ENCODE measurements at places on chromosomes 3 and 15.
A peak's percentile ranks its signal among the peaks of the same experiment; 100 is the strongest.

- DNase-seq = no peak
Measured at GRCh38 chr15:100335335-100335999, 6.3 kb downstream of the ADAMTS17 start.

GRCh38 chr15:74799856-74800558 is 12.6 kb upstream of the LMAN1L start:
- DNase-seq = peak; percentile 72

DNA sequence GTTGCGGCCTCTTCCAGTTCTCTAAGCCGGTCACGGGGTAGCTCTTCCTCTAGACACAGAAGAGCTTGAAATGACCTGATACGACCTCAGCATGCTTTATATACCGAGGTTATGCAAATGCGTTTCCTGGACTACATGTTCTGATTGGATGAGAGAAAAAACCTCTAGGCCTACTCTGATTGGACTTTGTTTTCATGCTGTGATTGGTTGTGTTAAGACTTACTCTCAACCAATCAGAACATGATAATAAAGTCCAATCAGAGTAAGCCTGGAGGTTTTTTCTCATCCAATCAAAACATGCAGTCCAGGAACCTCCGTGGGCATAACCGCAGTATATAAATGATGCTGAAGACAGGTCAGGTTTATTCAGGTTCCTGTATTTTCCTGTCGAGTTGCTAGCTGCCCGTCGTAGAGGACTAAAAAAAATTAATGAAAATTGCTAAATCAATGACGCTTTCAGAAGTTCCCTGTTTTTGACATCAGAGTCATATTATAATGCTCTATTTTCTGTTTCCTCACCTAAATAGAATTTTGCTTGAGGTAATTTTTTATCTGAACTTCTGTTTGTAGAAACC is 177.4 kb downstream of the POTEB3 start:
- no peak for DNase-seq

- DNase-seq = no peak
Measured at GRCh38 chr3:134059671-134060560, 30.2 kb upstream of the SLCO2A1 start.

GRCh38 chr3:130430266-130430665 is 84.8 kb downstream of the COL6A5 start:
- DNase-seq = no peak

- DNase-seq = no peak
Measured at GRCh38 chr3:73787620-73788019, 162.9 kb upstream of the PDZRN3 start.

GRCh38 chr3:156586905-156587759 is 32.2 kb upstream of the SSR3 start:
- DNase-seq = no peak

DNA sequence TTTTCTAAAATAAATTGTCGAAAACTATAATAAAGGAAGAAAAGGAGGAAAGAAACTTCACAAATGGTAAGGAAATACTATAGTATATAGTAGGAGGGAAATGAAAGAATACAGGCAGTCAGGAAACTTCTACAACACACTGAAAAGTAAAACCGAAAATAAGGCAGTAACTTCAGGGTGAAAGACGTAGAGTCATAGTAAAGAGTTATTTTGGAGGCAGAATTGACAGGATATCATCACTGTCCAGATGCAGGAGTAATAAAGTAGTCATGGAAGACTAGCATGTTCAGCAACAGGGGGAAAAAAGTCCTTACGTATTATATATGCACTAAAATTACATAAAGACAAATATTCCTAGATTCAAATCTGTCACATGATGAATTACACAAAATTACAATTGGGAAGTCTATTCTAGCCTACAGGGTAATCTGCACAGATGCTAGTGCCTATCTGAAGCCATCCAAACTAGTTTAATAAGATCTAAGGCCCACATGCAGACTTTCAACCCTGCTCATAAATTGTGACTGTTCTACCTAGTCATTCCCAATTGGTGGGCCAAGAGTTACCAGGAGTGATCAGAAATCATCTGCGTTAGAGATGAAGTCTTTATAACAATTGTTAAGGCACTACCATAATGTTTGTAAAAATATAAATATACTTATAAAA is 14.0 kb downstream of the VPS13C start:
- no peak for DNase-seq

- no peak for DNase-seq
Measured at GRCh38 chr3:30894521-30895251, at the start of gene GADL1. GADL1 (minus strand) TSS chr3:30894661; CDS start chr3:30894614, 47 bp downstream.

DNA sequence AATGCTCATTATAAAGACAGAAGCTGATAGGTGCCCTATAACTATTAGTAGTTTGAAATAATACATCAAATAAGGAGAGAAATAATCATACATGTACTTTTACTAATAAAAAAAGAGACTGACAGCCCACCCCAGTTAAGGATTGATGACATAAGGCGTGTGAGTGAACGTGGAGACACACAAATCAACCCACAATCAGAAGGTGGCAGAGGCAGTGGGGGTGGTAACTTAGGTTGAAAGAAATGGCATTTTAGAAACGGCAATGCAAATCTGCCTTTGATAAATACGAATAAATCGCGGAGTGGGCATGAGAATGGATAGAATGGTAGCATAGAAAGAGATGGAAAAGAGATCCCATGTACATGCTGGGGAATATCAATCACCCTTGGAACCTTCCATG is 256.2 kb upstream of the ATP10A start:
- no peak for DNase-seq

DNA sequence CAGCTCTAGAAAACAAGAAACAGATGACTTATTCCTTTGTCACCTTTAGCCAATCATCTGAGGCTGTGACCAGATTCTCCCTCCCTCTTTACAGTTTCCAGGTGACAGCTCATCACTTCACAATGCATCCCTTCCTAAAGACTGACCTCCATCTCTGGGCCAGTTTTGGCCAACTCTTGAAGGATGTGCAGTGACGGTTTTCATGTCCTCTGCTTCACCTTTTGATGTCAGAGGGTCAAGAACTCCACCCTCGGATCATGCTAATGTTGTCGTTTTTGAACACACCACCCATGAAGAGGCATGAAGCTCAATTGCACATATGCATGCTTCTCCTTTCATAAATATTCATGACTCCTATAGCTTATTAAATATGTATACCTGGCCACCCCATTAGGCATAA is 161.2 kb upstream of the SYNPR start:
- DNase-seq = no peak

DNA sequence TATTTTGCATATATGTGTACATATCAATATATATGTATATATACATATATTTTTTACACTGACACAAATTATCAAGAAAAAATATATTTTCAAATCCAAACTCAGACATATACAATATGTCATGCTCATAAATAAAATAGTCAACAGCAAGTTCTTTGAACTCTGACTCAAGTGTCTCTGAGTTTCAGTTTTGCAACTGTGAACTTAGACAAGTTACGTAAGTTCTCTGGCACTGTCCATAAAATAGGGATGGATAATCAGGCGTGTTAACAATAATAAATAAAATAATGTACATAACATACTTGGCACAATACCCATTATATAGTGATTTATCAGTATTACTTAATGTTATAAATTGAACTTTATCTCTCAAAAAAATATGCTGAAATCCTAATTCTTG is 12.1 kb upstream of the XRN1 start:
- DNase-seq = no peak

DNA sequence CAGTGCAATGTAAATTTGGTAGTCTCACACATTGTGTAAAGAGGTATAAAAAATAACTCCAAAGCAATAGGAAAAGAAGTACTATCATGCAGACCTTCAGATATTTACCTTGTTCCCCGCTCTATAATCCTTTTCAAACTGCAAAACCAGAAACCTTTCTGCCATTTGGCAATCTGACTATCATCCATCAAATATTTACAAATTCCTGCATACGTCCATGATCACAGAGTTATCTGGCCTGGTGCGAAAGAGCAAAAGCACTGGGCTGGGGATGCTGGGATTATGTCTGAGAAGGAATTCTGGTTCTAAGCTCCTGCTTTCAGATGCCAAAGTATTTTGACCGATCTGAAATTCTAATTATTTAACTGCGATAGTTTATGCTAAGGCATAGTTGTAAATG is 143.1 kb downstream of the RORA start:
- DNase-seq = no peak

- DNase-seq = no peak
Measured at GRCh38 chr15:70703096-70703878, 60.1 kb downstream of the UACA start.

- DNase-seq = no peak
Measured at GRCh38 chr3:141302364-141303141, 65.8 kb upstream of the ZBTB38 start.

GRCh38 chr3:6542795-6543194 is 318.1 kb upstream of the GRM7 start:
- no peak for DNase-seq

- no peak for DNase-seq
Measured at GRCh38 chr3:62496503-62496902, 123.2 kb upstream of the FEZF2 start.

DNA sequence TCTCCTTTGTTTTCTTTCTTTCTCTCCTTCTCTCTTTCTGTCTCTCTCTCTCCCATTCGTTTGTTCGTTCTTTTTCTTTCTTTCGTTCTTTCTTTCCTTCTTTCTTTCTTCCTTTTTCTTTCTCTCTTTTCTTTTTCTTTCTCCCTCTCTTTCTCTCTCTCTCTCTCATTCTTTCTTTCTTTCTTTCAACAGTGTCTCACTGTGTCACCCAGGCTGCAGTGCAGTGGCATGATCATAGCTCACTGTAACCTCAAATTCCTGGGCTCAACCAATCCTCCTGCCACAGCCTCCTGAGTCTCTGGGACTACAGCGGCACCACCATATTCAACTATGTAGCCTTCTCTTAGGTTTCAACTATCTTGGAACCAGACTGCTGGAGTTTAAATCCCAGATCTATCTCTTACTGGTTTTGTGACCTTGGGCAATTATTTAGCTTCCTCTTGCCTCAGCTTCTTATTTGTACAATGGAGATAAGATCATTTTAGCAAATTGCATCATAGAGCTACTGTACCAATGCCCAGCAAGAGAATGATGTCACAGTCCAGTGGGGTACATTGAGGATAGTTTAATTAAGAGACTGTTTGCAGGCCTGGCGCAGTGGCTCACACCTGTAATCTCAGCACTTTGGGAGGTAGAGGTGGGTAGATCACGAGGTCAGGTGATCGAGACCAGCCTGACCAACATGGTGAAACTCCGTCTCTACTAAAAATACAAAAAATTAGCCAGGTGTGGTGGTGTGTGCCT is 27.3 kb upstream of the PARL start:
- no peak for DNase-seq

- DNase-seq = no peak
Measured at GRCh38 chr15:39618063-39618823, 37.4 kb downstream of the THBS1 start.

DNA sequence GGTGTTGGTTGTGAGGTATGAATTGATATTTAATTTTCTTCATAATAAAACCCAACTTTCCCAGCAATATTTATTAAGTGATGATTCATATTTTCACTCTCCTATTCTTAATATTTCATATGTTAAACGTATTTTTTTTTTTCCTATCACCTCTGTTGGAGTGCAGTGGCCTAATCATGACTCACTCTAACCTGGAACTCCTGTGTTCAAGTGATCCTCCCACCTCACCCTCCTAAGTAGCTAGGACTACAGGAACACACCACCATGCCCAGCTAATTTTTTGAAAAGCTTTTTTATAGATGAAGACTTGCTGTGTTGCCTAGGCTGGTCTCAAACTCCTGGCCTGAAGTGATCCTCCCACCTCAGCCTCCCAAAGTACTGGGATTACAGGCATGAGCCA is 8.6 kb downstream of the PARP15 start:
- no peak for DNase-seq

DNA sequence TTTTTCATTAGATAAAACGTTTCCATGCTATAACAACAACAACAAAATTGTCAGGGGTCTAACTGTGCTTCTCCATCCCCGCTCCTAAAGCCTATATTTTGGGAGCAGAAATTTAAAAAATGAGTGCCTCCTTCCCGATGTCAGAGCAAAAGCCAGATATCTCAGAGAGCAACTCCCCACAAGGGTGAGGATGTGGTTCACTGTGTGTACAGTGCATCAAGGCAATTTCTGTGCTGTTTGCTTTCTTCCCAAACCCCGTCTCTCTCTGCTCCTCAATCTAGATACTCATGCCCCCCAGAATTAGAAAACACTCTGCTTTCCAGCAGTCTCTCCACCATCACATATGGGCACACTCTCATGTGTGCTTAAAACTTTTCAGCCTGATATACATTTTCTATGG is 76.7 kb upstream of the MBNL1 start:
- DNase-seq = no peak

DNA sequence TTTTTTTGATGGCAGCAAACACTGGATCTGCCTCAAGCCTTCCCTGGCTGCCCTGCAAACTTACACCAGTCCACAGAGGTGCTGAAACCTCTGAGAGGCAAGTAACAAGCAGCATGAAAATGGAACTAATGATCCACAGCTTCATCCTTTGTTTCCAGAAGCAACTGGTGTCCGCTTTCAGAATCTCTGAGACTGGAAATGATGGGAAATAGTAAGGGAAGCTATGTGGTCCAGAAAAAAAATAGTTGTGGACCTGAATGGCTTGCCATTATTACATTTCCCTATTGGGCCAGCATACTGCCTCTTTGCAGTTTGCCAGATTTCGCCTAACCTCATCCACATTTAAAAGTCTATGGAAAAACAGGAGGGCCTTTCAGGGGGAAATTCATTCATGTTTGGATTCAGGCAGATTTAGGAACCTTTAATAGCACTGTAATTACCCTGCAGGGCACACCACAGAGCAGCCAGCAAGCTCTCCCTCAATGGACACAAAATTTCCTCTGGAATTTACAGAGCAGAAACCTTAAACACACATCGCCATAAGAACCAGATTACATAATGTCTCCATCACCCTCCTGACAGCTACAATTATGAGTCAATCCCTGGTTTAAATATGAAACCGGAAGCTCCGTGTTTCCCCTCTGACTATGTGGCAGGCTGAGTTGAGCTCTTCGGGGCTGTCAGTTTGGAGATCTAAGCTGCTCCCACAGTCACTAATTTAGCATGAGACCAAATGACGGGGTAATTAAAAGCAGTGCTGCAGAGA is 134.4 kb downstream of the TMCO5A start:
- DNase-seq = no peak

GRCh38 chr3:100366424-100366823 is 31.9 kb downstream of the NIT2 start:
- no peak for DNase-seq

Data from stimulated activated CD8-positive, alpha-beta memory T cell treated with anti-CD3 and anti-CD28 coated beads, Interleukin-12 subunit alpha, Interleukin-12 subunit beta, amount 100 ng/mL, for 4 hours (primary cell).